HL-60 (cell line): ENCODE measurements at places on chromosomes 11 and 22.

- no peak for DNase-seq
Measured at GRCh38 chr22:49589301-49589700, 238.4 kb downstream of the BRD1 start.

DNA sequence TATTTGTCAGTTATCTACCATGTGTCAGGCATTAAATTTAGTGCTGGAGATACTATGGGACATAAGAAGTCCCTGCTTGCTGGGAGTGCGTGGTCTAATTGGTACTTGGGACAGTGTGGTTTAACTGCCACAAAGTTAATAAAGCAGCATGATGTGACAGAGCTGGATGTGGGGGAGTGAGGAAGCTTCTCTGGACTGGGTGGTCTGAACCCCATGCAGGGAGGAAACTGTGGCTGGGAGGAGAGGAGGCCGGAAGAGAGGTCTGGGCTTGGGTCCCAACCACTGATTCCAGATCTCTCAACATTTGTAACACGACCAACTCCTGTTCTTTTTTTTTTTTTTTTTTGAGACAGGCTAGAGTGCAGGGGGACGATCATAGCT is 37.1 kb downstream of the ST3GAL4 start:
- no peak for DNase-seq

- DNase-seq: no peak
Measured at GRCh38 chr11:133930767-133931448, 25.9 kb downstream of the IGSF9B start.

DNA sequence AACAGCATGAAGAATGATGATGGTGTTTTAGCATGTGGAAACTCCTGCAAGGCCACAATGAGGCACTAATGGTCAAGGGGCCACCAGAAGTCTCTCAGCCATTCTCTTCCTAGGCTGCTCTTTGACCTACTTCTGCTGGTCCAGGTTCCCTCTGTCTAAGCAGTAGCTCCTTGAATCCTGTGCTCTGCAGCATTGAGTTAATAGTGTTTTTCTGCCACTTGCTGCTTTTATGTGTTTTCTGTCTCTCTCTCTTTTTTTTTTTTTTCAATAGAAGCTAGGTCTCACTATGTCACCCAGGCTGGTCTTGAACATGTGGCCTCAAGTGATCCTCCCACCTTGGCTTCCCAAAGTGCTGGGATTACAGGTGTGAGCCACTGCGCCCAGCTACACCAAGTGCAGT is 20.1 kb upstream of the AIFM3 start:
- no peak for DNase-seq

DNA sequence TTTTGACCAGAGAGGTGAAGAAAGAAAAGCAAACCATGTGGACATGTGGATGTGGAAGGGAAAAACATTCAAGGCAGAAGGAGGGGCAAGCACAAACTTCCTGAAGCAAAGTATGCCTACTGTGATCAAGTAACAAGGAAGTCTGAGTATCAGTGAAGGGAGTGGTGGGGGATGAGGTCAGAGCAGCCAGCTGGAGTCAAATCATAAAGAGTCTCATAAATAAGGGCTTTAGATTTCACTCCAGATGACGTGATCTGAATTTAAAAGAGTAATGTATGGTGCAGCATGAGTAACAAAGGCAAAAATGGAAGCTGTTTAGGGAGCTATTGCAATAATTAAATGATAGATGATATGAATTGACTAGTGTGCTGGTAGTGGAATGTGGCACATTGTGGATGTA is 665.4 kb upstream of the CCDC90B start:
- DNase-seq: no peak

GRCh38 chr11:41384329-41384728 is 75.1 kb downstream of the LRRC4C start:
- no peak for DNase-seq

- no peak for DNase-seq
Measured at GRCh38 chr11:90294526-90294925, 71.7 kb upstream of the CHORDC1 start.

- DNase-seq: no peak
Measured at GRCh38 chr11:64969209-64969608, 2.7 kb downstream of the MAJIN start.

DNA sequence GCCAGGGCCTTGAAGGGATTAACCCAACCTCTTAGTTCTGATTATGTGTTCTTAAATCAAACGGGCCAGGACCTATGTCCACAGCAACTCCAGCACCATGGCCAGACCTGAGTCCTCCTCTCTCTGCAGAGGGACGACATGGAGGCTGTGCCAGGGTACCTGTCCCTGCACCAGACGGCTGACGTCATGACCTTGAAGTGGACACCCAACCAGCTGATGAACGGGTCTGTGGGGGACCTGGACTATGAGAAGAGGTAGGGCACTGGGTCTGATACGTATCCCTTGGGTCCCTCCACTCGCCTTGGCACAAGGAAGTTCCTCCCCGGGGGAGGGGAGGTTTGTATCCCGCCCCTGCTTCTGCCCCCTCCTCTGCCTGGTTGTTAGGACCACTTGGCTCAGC is 53.6 kb downstream of the SGSM1 start:
- no peak for DNase-seq

- no peak for DNase-seq
Measured at GRCh38 chr11:115409691-115410220, 94.5 kb downstream of the CADM1 start.

- DNase-seq: no peak
Measured at GRCh38 chr11:63017306-63017974, 1.8 kb upstream of the SLC22A8 start.

DNA sequence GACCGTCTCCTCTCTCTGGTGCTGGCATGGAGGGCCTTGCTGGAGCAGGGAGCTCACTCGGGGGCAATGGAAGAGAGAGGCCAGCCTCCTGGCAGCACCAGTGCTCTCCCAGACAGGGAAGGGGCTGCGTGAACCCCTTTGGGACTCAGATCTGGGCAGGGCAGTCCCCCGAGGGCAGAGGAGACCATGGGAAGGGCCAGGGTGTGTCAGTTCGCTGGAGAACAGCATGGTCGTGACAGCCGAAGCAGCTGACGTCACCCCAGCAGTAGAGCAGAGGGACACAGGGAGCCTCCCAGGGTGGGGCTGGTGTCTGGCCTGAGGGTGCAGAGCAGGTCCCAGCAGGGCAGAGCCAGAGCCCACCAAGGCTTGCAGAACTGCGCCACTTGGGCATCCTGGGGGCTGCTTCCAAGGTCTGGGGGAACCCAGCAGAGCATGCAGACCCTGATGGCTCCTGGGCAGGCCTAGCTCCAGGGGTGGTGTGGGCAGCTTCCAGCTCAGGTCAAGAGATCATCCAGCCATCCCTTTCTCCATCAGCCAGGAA is 71.0 kb upstream of the KCNQ1OT1 start:
- no peak for DNase-seq

GRCh38 chr11:39569789-39570188 is 1889.7 kb downstream of the LRRC4C start:
- DNase-seq: no peak

DNA sequence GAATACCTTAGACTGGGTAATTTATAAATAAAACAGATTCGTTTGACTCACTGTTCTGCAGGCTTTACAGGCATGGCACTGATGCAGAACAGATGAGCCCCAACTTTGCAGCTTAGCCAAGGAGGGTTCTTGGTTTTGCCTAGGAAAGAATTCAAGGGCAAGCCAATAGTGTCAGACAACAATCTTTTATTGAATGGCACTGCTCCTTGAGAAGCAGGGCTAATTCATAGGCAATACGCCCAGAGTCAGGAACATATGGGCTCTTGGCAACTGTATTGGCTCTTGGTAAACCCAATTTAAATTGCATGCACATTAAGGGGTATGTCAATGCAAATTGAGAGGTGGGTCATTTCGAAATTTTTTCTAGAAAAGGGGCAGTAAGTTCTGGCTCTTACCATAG is 87.9 kb downstream of the RAB38 start:
- DNase-seq: no peak

DNA sequence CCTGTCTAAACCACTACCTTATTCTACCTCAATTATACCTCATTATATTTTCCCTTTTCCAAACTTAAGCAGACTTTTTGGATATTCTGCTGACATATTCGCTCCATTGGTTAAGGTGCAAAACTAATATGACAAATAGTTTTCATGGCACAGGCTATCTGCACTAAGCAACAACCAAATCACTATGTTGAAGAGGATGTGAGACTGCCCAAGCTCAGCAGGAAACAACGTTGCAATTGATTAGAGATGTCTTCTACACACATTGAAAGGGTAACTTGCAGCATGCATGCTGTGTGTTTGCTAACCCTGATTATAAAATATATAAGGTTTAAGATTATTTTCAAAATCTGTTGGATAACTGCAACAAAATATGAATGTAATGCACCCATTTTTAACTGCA is 61.6 kb downstream of the STK33 start:
- DNase-seq: no peak

- DNase-seq: no peak
Measured at GRCh38 chr11:60862171-60862570, 5.2 kb upstream of the ZP1 start.

GRCh38 chr11:8234910-8235309 is 28.8 kb downstream of the LMO1 start:
- no peak for DNase-seq

DNA sequence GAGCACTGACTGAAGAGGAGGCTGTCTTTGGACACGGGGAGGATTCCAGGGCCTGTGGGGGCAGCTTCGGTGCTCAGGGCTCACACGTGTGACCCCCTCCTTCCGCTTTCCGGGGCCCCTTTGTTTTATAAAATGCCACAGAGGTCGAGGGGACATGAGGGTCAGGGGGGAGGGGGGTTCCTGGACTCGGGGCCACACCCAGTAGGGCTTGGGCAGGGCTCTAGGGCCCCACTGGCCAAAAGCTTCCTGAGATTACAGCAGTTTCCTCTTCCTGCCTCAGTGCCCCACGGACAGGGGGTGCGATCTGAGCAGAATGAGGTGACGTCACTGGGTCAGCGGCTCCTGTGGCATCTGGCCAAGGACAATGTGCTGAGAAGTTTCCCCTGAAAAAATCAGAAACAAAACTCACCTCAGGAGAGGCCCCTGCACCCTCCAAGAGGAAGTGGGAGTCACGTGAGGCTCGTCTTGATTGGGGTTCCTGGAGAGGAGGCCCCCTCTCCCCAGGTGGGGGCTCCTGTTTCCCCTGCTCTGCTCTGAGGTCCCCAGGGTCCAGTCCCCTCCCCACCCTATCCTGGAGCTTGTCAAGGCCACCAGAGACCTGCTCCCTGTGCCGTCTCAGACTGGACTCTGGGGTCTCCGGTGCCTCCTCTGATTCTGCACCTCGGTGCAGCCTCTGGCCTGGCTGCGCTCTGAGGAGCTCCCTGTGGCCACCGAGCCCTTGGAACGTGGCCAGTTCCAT is 6.4 kb upstream of the IFITM3 start:
- peak; percentile 50 for DNase-seq

- DNase-seq: no peak
Measured at GRCh38 chr11:66050581-66051231, 1.5 kb upstream of the SF3B2 start.

DNA sequence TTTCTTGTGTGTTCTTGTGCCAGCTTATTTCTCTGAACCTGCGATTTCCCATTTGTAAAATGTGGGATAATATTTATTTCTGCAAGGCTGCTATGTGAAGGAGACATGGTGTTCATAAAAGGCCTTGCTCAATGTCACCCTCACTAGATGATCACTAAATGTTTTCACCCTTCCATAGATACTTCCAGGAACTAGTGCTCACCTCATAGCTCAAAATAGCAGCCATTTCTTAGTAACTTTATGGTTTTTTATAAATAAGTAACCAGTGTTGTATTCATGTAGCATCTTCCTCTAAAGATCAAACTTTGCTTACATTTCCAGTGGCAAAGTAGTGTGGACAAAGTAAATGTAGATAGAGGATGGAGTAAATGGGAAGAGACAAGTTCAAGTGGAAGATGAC is 23.8 kb downstream of the SYTL2 start:
- no peak for DNase-seq

DNA sequence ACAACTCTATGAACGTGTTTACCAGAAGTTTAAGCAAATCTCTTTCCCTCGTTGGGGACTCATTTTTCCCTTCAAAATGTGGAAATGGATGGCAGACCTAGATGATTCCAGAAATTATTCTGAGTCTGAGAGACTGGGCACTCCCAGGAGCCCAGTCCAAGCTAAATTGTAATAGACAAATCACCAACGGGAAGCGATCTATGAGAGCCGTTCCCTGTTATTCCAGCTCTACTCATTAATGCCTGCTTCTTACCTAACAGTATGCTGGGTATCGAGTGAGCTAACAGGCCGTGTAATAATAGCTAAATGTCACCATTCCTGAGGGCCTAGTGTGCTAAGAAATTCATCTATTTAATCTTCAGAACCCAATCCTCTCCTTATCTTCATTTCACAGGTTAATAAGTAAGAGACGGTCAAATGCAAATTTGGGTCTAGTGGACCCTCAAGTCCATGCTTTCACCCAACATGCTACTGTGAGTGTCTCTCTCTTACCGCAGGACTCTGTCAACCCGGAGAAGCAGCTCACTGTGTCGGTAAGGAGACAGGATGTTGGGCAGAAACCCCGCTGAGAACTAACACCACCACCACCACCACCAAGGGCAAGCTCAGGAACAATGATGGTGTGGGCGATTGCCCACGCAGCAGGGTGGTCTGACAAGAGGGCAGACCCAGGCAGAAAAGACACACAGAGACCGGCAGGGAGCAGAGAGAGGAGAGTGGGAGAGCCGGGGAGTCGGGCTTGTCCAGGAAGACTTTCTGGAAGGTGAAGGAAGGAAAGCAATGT is 57.1 kb upstream of the TIMP3 start:
- no peak for DNase-seq

- no peak for DNase-seq
Measured at GRCh38 chr11:7418906-7419305, 66.4 kb upstream of the OLFML1 start.

- no peak for DNase-seq
Measured at GRCh38 chr11:13135385-13136271, 126.5 kb downstream of the RASSF10 start.

- no peak for DNase-seq
Measured at GRCh38 chr11:75801362-75802020, 13.5 kb upstream of the UVRAG start.

GRCh38 chr11:70656252-70656651 is 257.9 kb downstream of the CTTN start:
- DNase-seq: no peak

DNA sequence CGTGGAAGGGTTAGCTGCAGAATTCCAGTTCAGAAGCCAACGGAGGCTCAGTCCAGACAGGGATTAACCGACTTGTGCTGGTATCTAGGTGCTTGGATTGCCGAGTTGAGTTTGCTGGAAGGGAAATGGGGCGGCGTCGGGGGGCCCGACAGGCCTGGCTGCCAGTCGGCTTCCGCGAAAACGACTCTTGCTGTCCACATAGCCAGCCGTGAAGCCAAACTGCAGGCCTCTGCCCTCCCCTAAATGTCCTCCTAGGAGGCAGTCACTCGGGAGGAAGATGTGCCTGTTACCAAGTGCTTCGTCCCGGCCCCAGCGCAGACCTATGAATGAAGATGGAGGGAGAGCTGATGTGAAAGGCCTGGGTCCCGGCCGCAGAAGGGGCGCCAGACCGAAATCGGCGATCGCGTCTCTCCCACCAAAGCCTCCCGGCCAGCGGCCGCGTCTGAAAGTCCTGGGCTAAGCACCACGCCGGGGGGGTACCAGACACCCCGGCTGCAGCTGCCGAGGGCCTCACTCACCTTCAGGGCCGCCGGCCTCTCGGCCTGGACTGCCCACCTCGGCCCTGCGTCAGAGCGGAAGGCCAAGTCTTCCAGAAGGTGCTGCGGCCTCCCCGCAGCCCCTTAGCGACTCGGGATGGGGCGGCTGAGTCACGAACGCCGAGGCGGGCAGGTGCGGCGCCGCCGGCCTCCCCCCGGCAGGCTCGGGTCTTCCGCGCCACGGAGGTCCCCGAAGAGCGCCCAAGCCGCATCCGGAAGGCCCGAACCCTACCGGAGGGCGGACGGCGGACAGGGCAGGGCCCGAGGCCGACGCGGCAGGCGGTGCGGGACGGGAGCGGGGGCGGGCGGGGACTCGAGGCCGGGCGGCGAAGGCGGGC is 7.5 kb downstream of the DPAGT1 start:
- DNase-seq: no peak
